ENCODE measurements at places on chromosomes 2 and 18.

- DNase-seq = no peak
Observed at GRCh38 chr18:41113885-41114482, 841.0 kb upstream of the PIK3C3 start.

DNA sequence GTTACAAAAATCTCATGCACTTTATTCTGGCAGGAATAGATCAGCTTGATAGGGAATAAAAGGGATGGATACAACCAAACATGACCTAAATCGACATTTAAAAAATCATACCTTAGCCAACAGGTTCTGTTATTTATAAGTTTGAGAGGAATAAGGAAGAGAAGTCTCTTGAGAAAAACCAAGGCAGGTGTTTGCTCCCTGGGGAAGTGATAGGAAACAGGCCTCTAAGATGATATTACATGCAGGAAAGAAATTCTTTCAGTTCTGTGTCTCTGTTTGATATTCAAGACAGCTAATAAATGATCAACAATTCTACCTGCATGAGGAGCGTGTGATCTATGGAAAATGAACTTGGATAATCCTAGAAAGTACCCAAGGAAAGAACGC, 184.8 kb upstream of the ZEB2 start:
- no peak for DNase-seq

DNA sequence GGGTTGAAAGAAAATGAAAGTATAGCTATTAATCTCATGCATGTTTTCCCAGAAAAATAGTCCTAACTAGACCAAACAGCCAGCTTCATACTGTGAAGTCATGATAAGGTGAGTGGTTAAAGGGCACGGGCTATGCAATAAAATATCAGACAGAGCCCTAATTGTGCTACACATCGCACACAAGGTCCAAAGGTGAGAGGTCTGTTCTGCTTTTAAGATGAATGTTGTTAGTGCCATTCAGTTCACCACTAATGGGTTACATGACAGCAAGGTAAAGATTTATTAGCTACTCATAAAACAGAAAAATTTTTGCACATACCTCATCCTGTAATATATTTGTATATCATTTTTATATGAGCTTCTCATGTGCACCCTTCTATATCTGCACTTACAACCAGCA, 105.0 kb upstream of the STK17B start:
- no peak for DNase-seq

- DNase-seq = no peak
Observed at GRCh38 chr2:209629597-209629996, 142.0 kb upstream of the UNC80 start.

DNA sequence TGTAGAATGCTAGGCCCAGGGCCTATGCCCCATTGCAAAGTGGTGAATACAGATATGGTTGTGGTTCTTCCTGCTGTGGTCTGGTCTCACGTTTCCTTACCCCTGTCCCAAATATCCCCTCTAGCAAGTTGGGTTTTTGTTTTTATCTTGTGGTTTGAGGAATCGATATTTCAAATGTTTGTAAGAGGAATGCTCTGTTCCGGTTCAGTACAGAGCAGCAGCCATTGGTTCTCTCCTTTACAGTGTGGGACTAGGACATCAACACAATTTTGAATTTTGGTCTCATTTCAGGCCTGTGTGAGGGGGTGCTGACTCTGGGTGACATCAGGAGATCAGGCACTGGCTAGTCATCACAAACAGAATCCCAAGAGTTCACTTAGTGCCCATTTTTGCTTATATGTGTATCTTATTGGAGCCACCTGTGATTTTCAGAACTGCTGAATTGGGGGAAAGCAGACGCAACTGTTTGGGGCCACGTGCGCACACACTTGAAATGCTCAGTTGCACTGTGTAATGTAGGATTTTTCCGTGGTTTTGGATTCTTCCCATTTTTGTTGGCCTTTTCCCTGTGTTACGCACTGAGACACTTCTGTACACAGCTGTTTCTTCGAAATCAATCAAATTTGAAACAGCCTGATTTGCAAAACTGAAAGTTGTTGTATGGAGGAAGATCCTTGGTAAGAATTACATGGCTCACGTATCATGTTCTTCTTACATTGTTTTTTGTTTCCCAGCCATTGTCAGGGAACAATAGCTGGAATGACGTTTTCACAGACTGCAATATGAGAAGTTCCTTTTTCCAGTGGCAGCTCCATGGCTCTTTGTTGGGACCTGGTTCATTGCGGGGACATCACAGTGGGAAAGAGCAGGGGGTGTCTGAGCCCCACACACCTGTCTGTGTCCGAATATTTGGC, 8.6 kb downstream of the SH3BP4 start:
- no peak for DNase-seq

GRCh38 chr2:216830346-216830745, 29.5 kb downstream of the TNP1 start:
- DNase-seq = no peak

GRCh38 chr2:129061069-129061768, 742.6 kb upstream of the HS6ST1 start:
- DNase-seq = no peak

GRCh38 chr2:203882551-203882950, 15.0 kb downstream of the CTLA4 start:
- DNase-seq = no peak

DNA sequence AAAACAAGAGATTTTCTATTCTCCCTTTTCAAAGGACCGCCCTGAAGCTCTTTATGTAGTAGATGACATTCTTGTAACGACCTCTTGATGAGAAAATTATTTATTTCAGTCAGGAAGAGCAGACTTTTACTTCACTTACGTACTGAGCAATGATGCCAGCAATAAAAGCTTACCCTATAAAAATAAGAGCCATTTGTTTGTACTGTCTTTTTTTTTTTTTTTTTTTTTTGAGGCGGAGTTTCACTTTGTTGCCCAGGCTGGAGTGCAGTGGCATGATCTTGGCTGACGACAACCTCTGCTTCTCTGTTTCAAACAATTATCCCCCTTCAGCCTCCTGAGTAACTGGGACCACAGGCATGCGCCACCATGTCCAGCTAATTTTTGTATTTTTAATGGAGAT, 39.2 kb downstream of the CRIM1 start:
- no peak for DNase-seq

GRCh38 chr2:215826838-215827441, 186.4 kb downstream of the MREG start:
- no peak for DNase-seq

- DNase-seq = no peak
Observed at GRCh38 chr2:228689053-228689452, 507.6 kb upstream of the SPHKAP start.

DNA sequence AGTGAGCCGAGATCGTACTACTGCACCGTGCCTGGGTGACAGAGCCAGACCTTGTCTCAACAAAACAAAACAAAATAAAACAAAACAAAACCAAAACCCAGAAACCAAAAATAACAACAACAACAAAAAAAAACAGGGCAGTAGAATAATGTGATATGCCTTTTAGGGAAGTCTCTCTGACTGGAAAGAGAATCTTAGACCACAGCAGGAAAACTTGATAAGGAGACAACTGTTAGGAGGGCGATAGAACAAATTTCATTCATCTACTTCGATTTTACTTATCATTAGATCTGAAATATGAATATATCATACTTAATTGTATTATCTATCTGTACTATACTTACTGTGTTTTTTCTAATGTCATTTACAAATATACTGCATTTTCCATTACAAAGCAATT, 109.0 kb upstream of the CNTNAP5 start:
- DNase-seq = no peak

GRCh38 chr2:240237609-240238174, 97.2 kb upstream of the OTOS start:
- DNase-seq = no peak

DNA sequence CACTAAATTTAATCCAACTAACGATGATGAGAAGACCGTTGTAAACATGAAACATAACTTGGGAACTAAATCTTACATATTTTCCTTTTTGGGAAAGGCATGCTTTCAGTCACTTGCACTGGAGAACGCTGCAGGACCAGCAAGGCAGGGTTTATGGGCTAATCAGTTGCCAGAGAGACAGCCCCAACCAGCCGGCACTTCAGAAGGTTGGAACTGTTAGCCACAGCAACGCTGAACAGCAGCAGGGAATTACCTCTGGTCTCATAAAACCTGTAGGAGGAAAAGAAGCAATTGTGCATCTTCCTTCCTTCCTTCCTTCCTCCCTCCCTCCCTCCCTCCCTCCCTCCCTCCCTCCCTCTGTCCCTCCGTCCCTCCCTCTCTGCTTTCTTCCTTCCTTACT, 33.9 kb upstream of the SIX2 start:
- DNase-seq = no peak

DNA sequence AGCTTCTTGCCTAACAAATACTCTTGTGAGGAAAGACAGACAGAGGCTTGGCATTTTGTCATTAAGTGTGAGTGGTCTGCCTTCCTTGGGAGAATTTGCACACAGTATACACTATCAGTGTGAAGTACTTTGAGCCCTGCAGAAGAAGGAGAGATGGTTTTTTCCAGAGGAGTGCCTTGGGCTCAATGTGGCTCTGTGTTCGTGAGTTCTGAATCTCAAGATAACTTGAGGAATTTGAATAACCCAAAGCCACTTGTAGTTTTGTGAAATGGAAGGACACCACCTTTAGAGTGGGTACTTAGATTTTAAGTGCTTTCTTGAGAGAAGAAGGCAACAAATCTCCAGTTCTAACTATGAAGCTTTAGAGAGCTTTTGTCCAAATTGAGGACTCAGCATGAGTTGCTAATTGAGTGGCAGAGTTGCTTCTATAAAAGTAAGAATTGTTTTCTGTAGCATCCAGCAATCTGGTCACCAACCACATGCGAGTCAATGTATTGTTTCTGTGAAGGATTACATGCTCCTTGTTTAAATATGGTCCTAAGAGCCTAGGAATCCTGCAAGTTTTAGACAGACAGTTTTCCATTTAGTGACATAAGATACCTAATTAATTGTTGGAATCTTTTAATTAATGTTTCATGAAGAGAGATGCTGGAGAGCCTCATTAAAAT, 68.3 kb downstream of the BABAM2 start:
- no peak for DNase-seq

- no peak for DNase-seq
Observed at GRCh38 chr2:10494351-10495066, 46.4 kb upstream of the ODC1 start.

DNA sequence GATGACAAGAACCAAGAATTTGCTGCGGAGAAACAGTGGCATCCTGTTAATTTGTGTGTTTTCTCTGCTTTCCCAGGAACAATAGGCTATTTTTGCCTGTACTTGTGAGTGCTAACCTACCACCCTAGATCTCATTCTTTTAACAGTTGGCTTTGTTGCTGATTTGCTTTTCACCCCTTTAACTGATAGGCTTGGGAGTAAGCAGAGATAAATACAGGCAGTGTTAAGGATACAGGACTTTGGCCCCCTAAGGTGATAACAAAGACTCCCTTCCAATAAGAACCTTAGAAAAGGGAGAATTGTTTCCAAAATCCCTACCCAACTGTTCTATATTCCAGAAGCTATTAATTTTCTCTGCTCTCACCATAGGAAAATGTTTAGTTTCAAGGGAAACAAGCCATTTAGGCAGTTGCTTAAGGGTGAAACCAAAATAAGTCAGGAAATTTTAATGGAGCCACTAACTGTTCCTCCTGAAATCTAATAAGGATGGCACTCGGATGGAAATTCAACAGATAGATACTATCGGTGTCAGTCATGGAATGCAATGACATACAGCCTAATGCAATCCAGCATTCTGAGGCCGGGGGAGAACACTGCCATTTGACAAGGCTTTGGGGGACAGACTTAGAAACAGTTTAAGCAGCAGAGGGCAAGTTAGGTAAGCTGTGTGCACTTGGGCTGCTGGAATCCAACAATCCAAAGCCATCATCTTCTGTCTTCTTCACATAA, 238.8 kb downstream of the RNF152 start:
- no peak for DNase-seq

DNA sequence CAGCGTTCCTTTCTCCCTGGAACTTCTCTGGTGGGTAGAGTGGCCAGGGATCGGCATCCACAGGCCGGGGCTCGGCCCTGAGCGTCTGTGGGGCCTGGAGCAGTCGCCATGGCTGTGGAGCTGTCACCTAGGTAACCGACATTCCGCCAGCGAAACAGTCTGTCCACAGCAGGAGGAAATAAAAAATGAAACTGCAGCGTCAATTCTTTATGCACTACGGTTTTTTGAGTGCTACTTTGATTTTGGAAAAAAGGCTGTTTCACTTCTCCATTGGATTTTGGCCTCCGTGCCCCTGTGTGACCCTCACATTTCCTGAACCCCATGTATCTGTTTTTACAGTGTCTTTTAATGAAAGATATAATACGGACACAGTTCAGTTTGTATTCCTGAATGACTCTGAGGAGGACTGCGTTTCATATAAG, 163.4 kb downstream of the LDLRAD4 start:
- DNase-seq = no peak

- no peak for DNase-seq
Observed at GRCh38 chr18:60235164-60235563, 137.4 kb downstream of the MC4R start.

DNA sequence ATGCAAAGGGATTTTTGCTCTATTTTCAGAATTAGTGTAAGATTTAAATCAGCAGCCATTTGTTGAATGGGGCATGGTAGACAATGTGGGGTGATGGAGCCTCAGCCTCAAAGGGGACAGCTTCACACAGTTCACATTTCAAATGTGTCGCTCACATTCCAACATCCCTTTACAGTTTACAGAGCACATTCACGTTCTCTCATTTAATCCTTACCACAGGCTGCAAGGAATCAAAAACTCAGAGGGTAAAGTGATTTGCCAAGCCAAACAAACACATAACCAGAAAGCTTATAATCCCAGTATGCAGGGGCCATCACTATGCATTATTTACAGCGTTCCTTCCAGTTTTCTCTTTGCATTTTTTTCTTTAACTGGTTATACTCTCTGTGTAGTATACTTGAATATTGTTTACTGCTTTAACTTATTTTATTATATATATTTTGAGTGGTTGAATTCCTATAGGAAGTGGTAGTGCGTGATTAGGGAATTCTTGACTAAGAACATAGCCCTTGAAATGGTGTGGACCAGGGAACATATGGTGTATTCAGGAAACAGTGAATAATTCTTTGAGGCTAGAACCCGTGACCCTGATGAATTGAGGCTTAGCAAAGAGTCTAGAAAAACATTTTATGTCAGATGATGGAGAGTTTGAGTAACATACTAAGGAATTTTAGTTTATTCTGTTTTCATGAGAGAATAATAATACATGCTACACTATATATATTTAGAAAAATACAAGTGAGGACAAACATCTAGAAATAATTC, 18.1 kb upstream of the TAF1B start:
- no peak for DNase-seq

DNA sequence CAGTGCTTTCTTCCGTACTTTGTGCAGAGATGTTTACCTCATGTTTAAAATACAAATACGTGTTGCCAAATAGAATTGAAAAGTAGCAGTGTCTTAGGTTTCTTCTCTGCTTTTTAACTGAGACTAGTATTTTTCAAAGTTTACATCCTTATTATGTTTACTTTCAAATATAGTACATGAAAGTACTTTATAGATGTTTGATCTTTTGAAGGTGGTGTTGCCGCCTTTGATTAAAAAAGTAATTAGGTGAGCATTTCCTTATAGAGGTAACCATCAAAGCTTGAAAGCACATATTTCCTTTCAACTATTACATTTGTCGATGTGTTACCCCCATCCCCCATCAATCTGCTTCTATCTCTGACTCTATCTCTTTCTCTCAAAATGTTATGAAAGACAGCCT, 87.0 kb downstream of the CERS6 start:
- DNase-seq = no peak

Data from activated T-helper 1 cell treated with Interleukin-2 at 50 U/mL for 16 hours (primary cell).